Activated CD8-positive, alpha-beta memory T cell treated with anti-CD3 and anti-CD28 coated beads, Interleukin-2, amount 50 U/mL, for 4 hours (primary cell): ENCODE measurements at places on chromosomes 12 and 14.

- DNase-seq, result no peak
Observed at GRCh38 chr12:116692605-116693004, 45.3 kb downstream of the SPRING1 start.

DNA sequence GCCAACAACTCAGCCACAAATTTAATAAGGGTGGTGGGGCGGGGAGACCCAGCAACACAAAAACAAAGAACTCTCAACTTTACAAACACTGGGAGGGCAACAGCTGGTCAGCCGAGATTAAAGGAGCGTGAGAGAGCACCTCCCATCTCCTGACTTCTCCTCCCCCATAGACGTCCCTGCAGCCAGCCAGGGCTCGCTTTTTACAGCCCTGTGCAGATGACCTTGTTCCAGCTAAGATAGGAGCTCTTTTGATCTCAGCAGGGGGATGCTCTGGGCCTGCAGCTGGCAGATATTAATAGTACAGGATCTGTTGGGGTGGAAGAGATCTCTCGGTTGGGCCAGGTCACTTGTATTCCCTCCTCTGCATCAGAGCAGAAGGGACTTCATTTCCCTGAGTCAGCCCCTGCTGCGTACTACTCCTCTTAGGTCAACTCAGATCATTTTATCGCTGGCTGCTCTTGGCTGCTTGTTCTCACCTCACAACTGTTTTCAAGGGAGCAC is 475.8 kb downstream of the RAD51B start:
- DNase-seq, result no peak

DNA sequence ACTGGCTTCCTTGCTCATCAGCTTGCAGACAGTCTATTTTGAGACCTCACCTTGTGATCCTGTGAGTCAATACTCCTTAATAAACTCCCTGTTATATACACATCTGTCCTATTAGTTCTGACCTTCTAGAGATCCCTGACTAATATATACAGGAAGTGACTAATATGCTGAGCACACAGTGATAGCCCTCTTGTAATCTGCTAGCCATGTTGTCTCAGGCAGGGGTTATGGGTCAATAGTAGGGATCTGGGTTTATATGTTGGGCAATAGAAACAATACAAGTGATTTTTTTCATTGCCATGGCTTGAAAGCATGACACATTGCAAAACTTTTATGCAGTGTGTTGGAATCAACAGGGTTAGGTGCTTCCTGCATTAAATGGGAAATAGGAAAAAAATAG is 562.2 kb downstream of the GALC start:
- no peak for DNase-seq

DNA sequence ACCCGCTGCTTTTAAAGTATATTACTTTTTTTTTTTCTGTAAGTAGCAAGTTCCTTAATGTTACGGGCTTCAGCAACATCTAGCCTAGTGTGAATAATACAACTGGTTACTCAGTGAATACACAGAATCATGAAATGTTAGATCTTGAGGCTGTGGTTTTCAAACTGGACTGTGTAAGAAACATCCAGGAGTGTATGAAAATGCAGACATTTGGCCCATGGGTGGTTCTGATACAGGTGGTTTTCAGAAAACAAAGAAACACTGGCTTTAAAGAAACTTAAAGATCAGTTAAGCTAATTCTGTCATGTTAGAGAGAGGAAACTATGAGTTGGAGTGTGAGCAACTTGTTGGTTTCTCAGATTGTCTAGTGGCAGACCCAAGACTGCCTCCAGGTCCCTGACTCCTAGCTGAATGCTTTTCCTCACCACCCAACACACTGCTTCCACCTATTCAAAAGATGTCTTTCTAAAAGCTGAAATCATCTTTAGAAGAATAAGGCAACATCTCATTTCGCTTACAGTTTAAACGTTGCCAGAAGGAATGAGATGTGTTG is 36.1 kb downstream of the TBC1D30 start:
- DNase-seq, result no peak

GRCh38 chr14:101457301-101457935 is 103.9 kb upstream of the DIO3 start:
- no peak for DNase-seq

DNA sequence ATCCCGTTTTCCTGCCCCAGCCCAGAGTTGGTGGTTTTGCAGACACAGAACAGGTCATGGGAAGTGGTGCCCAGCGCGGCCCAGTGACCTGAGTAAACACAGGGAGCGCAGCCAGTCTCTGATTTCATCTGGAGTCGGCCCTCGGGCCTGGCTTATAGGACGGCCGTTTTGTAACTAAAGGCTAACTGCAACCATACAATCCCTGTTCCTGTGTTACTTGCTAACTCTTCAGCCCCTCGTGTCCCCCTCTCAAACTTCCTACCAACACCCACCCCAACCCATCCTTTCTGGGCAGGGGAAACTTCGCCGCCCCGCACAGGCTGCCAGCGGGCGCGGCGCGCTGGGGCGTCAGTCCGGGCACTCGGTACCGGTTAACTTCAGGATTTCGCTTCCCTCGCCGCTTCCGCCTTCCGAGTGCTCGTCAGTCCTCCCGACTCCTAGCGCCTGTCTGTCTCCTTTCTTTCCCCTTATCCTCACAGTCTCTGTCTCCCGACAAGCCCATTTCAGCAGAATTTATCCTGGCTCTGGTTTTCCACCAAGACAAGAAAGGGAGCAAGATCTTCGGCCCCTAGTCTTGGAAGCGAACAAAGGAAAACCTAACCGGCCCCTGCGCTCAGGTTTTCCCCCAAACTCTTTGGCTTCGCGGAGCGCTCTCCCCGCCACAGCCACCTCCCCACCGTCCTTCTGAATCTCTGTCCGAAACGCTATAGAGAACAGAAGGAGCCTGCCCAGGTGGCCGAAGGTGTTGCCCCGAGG is 2.0 kb downstream of the SIX1 start:
- DNase-seq, result no peak

DNA sequence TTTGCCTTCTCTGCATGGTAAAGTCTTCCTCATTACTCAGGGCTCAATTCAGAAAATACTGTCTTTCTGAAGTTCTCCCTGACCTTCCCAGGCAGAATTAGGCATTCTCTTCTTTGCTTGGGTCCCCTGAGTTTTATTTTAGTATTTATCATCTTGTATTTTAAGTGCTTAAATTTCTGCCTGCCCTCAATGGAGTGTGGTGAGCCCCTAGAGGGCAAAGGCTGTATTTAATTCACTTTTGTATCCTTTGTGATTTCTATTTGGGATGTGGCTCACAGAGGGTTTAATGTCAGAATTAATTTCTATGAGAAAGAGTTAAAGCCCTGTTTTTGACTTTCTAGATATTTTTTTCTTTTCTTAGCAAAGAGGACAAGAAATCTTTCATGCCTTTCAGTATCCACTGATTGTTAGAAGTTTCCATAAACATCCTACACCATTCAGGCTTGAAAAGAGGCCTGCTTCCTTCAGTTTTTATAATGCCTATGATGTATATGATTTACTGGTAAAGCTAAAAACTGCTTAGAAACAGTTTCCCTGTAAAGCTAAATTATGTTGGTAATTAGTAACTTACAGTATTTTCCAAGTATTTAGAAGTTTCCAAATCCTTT is 55.6 kb upstream of the PTPRB start:
- no peak for DNase-seq
